GM13976 (cell line): ENCODE measurements at places on chromosomes 7 and 10.

GRCh38 chr10:83310688-83311087 lies 828.6 kb upstream of the GHITM start:
- no peak for DNase-seq

DNA sequence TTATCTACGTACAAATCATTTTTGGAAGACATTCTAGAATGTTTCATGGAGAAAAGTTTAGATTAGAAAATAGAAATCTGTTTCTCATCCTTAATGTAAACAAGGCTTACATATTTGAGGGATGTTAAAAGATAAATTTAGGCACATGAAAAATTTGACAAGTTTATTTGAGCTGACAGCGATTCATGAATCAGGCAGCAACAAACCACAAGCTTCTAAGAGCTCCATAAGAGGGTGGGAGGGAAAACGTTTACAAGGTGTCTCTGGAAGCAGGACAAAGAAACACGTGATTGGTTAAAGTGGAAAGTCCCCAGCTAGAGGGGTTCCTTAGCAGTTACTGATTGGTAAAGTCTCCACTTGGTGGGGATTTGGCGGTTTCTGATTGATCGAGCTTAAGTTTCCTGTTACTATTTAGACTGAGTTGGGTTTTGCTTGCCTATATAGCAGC lies 228.9 kb upstream of the PITRM1 start:
- no peak for DNase-seq

DNA sequence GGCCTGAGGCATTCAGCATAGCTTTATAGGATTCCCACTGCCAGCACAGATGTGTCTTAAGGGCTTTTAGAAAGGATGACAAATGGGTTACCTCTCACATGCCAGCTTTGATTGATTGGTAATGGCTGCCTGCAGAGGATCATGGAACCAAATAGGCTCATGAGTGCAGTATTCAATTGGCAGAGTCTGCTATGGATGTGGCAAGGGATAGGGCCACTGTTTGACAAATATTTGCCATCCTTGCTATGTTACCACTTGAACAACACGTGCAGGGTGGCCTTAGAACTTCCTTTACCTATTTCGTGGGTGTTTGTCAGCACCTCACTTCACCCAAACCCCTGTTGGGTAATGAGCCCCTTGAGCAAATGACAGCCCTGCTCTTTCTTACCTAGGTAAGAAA lies 139.2 kb downstream of the C10orf105 start:
- no peak for DNase-seq

- no peak for DNase-seq
These were observed 20.2 kb downstream of the KDM7A start for GRCh38 chr7:140156460-140157080.
